Activated CD4-positive, CD25-positive, alpha-beta regulatory T cell treated with anti-CD3 and anti-CD28 coated beads, Interleukin-2, amount 50 U/mL, for 72 hours (primary cell): ENCODE measurements at places on chromosomes 6 and 20.

GRCh38 chr6:142385352-142385751 is 83.5 kb downstream of the ADGRG6 start:
- DNase-seq: no peak

DNA sequence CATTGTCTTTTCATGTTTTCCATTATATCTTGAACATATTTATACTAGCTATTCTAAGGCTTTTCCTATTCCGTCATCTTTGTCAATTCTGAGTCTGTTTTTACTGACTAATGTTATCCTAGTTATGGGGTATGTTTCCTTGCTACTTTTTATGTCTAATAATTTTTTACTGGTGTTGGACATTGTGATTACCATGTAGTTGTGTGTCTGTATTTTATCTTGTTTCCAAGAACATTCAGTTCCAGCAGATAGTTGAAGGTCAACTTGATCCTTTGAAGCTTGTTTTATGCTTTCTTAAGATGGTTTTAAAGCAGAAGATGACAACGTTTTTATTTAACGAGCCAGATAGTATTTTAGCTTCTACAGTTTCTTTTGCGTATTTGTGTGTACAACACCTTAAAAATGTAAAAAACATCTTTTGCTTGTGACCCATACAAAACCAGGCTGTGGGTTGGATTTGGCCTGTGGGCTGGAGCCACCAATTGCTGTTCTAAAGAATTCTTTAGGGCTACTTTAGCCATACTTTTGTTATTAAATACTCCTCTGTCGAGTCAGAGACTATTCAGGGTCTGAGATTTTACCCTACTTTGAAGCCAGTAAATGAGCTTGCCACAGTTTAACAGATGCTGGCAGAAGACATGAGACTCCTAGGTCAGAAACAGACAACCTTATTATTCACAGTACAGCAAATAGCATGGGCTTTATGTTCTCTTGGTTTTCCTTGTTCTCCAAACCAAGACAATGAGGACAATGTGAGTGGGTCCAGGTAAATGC is 38.7 kb upstream of the REV3L start:
- DNase-seq: no peak

- no peak for DNase-seq
These were observed 16.7 kb downstream of the TIAM2 start for GRCh38 chr6:155011809-155012291.

DNA sequence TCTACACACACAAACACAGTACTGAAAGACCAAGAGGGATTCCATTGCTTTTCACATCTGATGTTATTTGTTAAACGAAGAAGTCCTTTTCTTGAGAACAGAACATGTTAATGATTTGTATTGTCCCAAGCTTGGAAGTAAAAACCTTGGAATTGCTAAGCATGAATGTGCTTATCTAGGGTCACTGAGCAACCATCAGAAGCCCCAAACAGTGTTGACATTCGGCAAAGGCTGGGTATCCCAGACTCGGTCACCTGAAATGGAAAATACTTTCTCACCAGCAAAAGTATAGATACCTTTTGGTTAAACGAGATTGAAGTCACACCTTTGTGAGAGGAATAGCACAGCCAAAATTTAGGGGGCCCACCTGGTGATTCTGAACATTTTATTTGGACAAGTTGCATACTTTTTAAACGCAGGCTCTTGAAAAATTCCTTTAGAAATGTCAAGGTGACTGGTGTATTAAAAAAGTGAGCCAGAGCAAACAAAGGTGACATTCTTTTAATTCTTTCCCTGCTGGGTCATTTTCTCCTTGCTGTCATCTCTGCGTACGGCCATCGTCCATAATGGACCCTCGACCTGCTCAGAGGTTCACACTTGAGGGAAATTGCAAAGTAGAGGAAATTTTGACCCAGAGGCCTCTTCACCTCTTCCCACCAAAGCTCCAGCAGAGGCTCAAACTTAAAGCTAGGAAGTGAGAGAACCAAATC is 95.8 kb upstream of the FOXA2 start:
- DNase-seq: no peak

- no peak for DNase-seq
These were observed 350.8 kb downstream of the RNGTT start for GRCh38 chr6:88612631-88613030.

- no peak for DNase-seq
These were observed 37.8 kb upstream of the CD93 start for GRCh38 chr20:23123886-23124285.

GRCh38 chr6:161722394-161722793 is 448.5 kb upstream of the AGPAT4 start:
- no peak for DNase-seq

DNA sequence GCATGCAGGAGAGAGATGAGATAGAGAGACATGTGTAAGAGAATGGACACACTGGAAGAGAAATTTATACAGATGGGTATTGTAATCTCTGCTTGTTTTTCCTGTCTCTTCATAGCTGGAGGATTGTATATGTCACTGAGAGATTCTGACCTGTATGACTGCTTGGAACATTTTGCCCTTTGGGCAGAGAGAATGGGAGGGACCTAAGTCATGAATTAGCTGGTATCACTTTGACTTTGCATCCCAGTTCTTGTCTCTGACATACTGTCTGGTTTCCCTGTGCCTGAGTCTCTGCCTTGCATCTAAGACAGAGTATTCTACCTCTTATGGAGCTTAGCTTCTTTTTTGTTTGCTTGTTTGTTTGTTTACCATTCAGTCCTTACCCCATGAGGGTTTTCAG is 37.0 kb upstream of the ASCC3 start:
- DNase-seq: no peak

GRCh38 chr6:22875845-22876244 is 306.5 kb downstream of the HDGFL1 start:
- DNase-seq: no peak

GRCh38 chr6:169288591-169288990 is 34.9 kb upstream of the THBS2 start:
- DNase-seq: no peak

DNA sequence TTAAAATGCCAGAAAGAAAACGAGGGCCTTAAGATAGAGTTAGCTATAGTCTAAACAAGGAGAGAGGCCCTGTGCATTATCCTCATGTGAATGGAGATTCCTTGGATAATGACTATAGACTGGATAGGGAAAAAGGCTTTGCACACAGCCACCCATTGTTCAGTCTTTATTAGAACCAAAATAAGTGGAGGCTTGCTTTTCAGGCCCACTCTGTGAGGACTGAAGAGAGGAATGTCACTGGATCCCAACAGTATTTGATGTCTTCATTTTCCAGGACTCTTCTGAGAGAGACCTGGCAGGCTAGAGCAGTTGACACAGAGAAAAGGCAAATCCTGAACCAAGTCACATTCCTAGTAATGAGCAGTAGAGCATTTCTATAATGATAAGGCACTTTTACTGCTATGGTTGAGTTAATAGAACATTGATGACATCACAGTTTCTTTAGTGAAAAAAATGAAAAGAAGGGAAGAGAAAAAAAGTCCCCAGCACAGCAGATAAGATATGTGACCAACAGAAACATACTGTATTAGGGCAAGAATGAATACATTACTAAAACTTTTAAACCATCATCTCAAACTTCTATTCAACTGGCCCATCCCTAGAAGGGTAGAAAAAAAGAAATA is 315.1 kb downstream of the EPHA7 start:
- DNase-seq: no peak

GRCh38 chr6:107823047-107823557 is 1.0 kb downstream of the SCML4 start:
- DNase-seq: no peak

DNA sequence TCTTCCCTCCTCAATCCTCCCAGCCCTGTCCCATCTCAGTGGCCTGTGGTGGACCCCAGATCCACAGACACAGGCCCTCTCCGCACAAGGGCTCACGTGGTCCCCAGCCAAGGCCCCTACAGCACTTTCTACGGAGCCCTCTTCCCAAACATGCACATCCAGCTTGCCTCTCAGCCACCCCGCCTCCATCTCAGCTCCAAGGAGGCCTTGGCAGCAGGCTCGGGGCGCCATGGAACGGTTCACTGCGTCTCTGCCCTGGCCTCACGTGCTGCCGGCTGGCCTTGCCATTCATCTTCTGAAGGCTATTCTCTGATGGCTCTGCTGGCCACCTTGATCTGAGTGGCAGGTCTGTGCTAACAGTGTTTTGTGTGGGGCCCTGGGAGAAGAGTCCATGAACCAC is 33.0 kb downstream of the GNAS-AS1 start:
- DNase-seq: no peak

GRCh38 chr6:82861121-82861520 is 204.5 kb downstream of the UBE3D start:
- no peak for DNase-seq

- no peak for DNase-seq
These were observed 651.3 kb upstream of the ARID1B start for GRCh38 chr6:156125844-156126243.

DNA sequence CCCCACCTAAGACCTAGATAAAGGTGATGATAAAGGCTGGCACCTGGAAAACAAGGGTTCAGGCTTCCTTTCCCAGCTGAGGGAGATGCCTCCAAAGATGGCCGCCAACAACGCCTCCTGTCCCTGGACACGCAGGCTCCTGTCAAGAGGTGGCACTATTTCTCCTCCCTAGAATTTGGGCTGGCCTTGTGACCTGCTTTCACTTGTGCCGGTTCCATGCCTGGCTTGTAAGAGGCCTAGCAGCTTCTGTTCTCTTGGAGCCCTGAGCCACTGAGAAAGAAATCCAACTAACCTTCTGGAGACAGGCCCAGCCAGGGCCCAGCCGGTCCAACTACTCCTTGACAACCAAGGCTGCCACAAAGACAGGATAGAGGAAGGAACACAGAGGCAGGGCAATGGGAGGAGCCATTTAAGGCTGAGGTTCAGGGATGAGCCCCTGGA is 60.2 kb upstream of the RALY start:
- DNase-seq: no peak

DNA sequence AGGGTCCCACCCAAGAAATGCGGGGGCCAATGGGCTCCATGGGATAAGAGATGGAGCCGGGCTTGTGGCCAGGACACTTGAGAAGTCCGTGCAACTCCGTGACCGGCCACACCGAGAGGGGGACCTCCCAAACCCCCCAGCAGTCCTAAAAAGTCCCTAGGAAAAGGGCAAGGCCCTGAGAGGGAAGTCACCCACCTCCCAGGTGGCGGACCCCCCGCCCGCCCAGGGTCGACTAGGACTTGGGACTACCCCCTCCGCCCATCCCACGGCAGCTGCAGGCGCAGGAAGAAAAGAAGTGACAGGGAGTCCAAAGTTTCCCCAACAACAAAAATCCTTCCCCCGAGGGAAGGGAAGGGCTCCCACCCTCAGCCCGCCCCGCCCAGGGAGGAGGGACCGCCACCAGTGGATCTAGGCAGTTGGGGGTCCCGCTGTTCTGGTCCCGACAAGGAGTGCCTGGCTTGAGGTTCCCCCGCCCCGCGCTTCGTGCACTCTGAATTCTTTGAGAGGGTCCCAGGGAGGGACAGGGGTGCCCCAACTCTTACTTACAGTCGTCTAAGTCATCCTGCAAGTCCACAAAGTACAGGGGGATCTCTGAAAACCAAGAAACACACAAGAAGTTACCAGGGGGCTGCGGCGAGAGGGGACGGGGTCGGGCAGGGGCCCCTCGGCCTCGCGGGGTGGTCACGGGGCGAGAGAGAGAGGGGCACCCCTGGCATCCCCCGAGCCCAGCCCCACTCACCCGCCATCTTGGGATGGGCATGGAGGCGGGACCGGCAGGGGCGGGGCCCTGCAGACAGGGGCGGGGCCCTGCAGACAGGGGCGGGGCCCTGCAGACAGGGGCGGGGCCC is 611 bp upstream of the RAB22A start:
- peak; percentile 67 for DNase-seq

DNA sequence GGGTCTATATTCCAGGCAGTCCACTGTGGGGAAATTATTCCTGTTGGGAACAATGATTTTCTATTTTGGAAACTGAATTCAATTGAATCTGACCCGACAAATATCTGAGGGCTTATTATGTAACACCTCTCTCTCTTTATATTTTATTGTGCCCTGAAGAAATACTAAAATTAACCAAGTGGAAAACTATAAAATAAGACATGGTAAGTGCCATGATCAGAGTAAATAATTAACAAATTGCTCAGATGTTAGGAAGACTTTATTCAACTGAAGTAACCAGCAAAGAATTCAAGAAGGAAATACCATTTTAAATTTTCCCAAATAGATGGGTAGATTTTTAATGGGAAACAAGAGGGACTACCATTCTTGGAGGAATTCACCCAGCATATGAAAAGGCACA is 632.9 kb downstream of the MAFB start:
- no peak for DNase-seq

DNA sequence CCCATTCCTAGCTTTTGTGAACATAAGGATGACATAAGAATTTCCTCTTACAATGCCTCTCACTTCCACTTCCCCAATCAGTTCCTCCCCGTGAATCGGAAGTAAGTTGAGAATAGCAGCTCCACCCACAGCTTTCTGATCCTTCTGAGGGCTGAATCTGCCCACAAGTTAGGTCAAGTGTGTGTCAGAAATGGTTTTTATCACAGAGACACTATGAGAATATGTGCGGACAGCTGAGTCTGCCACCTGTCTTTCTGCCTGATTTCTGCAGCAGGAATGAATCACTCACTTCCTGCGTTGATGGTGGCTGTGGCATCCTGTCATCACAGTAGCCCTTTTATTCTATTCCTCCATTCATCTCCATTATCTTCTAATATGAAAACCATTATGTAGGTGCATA is 70.2 kb downstream of the RIN2 start:
- no peak for DNase-seq

DNA sequence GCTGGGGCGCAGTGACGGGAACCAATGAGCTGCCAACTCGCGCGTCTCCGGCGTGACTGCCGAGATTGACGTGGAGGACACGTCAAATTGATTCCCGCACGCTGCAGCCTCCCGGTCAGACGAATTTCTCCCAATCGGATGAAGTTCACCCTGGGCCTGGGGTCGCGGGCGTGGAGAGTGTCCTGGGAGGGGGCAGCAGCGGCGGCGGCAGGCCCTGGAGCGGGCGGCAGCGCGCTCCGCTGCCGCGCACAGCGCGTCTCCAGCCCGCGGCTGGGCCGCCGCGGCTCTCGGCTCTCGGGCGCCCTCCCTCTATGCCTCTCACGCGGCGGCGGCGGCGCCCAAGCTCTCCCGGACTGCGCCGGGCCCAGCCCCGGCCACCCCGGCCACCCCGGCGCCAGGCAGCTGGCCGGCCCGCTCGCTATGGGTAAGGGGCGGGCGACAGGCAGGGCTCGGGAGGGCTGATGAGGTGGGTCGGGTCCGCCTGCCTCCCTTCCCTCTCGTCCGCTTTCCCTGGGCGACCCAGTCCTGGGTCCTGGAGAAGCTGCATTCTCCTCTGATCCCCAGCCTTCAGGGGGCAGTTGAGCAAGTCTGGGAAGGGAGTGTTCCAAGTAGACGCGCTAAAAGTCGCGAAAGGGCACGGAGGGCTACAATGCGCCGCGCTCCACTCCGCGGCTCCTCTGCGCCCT is at the start of gene PAX1:
PAX1 (plus strand) TSS at position 90 of the 686 bp plus-strand sequence; CDS start at position 139, 49 bp downstream.
- DNase-seq: no peak

GRCh38 chr20:45985573-45985972 is 13.6 kb upstream of the ZNF335 start:
- DNase-seq: no peak

DNA sequence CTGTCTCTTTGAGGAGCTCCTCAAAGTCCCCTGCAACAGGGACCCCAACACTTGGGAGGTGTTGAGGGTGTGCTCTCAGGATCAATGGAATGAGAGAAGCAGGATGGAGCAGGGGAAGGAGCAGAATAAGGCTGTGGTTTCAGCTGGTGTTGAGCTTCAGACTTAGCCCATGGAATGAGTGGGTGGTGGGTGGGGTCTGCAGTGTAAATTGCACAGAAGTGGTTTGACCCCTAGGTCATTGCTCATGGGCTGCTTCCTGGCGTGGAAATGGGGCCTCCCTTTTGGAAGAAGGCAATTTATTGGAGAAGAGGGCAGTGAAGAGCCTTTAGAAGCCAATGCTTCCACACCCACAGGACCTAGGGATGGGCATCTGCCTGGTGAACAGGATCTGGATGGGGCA is 37.0 kb upstream of the KCNG1 start:
- DNase-seq: no peak

- DNase-seq: no peak
These were observed 400.9 kb downstream of the TAF4 start for GRCh38 chr20:61664556-61665320.
